CD4-positive, alpha-beta T cell treated with Interleukin-6 at 100 ng/mL for 8 hours (primary cell): ENCODE measurements at places on chromosomes 11 and 22.

GRCh38 chr11:1826552-1827094, 8.2 kb upstream of the SYT8 start:
- DNase-seq: no peak

DNA sequence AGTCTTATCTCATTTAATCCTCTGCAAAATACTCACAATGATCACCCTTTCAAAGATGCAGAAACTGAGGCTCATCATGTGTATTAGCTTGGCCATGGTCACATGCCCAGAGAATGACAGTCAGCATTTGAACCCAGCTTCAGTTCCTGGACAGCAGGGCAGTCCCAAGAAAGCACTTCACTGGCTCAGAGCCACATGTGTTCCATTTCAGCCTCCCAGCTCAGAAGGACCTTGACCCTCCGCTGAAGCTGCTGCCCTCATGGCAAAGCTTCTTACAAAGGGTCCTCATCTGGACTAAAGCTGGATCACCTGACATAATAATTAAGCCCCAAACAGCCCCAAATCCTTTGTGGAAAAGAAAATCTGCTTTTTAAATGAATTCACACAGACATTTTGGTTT, 37.0 kb downstream of the TENM4 start:
- DNase-seq: no peak

GRCh38 chr11:133910101-133910500, 46.7 kb downstream of the IGSF9B start:
- no peak for DNase-seq

- DNase-seq: no peak
These were observed 346.3 kb downstream of the LRRC4C start for GRCh38 chr11:41113160-41113559.

GRCh38 chr22:46115755-46116490, 34.4 kb upstream of the PPARA start:
- no peak for DNase-seq
